ENCODE measurements at places on chromosomes 7 and 10.

DNA sequence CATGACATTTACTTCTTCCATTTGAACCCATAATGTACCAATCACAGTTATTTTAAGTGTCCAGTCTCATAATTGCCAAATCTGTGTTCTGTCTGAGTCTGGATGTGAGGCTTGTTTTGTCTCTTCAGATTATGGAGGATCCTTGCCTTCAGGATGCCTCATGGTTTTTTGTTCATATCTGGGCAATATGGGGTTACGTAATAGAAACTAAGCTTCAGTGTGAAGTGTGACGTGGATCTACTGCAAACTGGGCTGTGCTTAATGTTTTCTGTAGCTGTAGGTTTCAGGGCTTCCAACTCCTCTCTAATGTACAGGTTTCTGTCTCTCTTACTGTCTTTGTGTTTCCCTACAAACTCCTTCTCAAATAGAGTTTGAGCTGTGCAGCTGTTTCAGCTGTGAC lies 223.7 kb upstream of the ADARB2 start:
- no peak for DNase-seq

DNA sequence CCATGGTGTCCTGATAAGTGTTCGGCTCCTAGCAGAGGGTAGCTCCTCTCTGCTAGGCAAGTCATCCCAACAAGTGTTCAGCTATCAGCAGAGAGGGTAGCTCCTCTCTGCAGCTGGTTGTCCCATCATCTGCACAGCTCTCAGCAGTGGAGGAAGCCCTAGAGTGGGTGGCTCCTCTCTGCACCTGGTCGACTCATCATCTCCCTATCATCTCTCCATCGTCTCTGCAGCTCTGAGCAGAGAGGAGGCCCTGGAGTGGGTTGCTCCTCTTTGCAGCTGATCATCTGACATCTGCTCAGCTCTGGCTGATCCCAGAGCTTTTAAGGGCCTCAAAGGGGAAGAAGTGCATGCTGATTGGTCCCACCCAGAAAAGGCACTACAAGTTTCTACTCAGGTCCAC lies 199.9 kb upstream of the KMT2E start:
- no peak for DNase-seq

DNA sequence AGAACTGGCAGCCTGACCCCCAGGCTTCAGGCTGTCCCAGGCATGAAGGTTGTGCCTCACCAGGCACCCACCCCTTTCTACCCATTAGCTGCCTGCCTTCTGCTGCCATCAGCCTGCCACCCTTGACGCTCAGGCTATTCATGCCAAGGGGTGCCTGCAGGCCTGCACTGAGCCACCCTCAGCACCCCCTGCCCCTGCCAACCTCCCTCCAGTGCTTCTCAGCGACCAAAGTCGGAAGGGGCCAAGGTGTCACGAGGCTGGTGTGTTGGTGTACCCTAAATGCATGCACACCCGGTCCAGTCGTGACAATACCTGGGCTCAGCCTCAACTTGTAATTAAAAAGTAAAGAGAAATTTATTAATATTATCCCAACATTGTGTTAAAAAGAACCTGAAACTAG lies 422.7 kb downstream of the ARL4A start:
- no peak for DNase-seq

GRCh38 chr7:147909431-147910148 lies 681.0 kb upstream of the C7orf33 start:
- no peak for DNase-seq

- no peak for DNase-seq
Measured at GRCh38 chr7:4612939-4613841, 68.9 kb upstream of the FOXK1 start.

DNA sequence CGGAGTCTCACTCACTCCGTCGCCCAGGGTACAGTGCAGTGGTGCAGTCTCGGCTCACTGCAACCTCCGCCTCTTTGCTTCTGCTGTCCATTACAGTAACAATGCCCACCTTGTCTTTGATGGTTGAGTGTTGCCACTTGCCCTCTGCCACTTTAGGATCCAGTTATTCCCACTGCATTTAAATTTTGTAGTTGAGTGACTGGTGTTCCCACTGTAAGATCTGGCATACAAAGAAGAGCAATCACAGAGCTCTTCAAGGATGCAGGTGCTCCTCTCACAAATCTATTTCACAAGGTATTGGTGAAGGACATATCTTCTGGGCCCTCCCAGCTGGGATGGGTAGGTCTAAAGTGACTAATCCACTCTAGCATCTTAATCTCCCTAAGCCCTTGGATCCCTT lies 12.6 kb downstream of the PTER start:
- no peak for DNase-seq

DNA sequence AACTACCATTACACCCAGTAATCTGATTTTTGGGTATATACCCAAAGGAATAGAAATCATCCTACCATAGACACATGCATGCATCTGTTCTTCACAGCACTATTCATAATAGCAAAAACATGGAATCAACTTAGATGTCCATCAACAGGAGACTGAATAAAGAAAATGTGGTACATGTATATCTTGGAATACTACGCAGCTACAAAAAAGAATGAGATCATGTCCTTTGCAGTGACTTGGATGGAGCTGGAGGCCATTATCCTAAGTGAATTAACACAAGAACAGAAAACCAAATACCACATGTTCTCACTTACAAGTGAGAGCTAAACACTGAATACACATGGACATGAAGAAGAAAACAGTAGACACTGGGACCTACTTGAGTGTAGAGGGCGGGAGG lies 254.9 kb downstream of the CACNA2D1 start:
- DNase-seq, result no peak

GRCh38 chr7:38671911-38672905 lies 41.0 kb upstream of the AMPH start:
- DNase-seq, result no peak

DNA sequence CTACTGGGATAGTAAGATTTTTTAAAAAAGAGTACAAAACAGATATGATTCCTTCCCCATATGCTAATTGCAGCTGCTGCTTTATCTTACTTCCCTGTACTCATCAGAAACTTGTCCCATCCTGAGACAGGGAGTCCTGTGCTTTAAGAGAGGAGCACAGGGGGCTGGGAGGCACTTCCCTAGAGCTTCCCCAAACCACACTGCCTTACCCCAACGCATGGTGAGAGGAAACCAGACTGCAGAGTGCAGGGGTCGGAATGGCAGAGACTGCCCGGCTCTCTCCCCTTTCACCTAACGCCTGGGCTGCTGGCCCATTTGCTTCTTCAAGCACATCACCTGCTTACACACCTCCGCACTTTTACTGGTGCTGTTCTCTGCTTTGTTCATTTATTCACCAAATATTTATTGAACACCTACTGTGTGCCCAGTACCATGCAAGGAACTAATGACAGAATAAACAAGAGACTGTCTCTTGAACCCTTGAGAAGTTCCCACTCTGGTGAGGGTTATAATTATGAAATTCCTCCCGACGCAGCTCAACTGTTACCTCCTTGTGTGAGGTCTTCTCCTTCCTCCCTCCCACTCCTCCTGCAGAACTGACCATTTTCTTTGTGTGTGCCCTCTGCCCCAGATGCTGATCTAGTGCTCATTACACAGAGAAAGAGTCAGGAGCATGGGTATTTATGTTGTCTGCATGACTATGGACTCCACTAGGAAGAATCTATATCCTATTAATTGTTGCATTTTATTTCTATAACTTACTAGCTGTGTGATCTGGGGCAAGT lies 289.7 kb downstream of the TCF7L2 start:
- DNase-seq, result no peak

DNA sequence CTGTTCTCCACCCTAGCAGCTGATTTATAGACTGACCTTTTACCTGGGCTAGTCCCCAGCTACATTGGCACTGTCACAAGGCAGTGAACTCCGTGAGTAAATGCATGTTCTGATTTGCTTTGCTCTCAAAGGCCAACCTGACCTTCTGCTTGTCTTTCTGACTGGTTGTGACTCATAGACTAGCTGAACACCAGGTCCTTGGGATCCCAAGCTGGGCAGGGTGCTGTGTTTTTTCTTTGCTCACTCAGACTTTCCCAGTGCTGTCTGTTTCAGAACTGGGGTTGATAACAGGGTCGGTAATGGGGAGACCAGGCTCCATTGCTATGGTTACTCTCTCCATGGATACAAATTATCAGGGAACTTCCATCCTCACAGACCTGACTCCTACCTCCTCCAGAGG lies 35.0 kb downstream of the EVX1 start:
- DNase-seq, result no peak

GRCh38 chr7:28626624-28627262 lies 214.4 kb downstream of the CREB5 start:
- peak; percentile 15 for DNase-seq

GRCh38 chr7:137966641-137967142 lies 35.2 kb downstream of the CREB3L2 start:
- no peak for DNase-seq

- DNase-seq, result no peak
Measured at GRCh38 chr7:553636-554111, 34.0 kb upstream of the PDGFA start.

DNA sequence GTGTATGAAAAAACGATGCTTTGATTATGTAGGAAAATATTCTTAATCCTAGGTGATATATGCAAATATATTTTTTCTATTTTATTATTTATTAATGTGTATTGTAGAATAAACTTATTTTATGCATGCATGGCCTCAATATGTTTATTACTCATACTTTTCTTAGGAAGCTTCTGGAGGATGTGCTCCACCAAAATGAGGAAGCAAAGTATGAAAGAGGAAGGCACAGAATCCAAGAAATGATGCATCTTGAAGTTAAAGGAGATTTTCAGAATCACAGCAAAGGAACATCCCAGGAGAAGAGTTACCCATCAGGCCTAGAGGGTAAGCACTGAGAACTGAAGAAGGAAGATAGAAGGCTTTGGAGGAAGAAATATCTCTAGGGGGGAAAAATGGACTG lies 35.0 kb upstream of the MRPS16 start:
- DNase-seq, result no peak

- DNase-seq, result no peak
Measured at GRCh38 chr7:149456506-149457421, 4.1 kb downstream of the ZNF777 start.

- no peak for DNase-seq
Measured at GRCh38 chr7:50868426-50869100, 85.9 kb upstream of the GRB10 start.

DNA sequence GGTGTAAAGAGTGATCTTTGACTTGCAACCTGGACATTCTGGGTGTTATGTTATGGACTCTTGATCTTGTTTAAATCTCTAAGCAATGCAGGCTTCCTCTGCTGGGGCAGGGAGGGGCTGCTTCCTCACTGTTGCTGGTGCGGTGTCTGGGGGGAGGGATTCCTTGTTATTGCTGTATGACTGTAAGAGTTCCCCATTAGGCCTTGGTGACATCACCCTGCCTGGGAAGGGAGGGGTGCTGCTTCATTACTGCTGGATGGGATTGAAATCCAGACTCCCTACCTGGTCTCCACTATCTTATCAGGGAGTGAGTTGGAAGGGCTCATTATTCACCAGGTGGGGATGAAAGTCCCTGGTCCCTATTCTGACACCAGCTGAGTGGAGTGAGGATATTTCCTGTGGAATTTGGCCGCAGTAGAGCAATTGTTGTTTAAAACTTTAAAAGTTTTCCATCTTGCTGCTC lies 8.8 kb downstream of the OGDH start:
- DNase-seq, result no peak

DNA sequence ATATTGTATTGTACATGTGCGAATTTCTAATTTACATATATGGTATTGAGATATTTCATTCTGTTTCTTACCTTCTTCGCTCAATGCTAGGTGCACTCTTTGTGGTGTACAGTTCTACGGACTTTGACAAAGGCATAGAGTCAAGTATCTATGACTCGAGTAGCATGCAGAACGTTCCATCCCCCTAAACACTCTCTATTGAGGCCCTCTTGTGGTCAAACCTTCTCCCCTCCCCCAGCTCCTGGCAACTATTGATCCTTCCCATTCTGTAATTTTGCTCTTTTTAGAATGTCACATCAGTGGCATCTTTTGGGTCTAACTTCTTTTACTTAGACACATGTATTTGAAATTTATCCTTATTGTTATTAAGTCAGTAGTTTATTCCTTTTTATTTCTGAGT lies 30.7 kb upstream of the GDF10 start:
- DNase-seq, result no peak

- no peak for DNase-seq
Measured at GRCh38 chr7:151982806-151983205, 26.6 kb downstream of the GALNTL5 start.

DNA sequence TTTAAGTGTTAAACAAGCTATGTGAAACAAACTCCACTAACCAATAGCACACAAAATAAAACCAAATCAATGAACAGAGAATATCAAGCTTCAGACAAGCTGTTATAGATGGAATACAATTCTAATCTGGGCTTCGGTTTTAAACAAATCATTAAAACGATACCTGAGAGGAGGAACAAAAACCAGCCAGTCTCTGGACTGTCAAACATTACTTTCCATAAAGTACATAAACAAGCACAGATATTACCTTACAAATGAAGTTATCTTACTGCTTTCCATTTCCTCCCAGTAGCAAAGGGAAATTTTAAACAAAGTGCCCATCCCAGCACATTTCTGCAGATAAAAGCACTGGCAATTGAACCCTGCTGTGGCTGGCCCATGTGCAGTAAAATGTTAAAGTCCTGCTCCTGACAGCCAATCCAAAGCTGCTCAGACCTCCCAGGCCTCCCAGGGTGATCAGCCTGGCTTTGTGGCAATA lies 128.0 kb downstream of the NRCAM start:
- no peak for DNase-seq

DNA sequence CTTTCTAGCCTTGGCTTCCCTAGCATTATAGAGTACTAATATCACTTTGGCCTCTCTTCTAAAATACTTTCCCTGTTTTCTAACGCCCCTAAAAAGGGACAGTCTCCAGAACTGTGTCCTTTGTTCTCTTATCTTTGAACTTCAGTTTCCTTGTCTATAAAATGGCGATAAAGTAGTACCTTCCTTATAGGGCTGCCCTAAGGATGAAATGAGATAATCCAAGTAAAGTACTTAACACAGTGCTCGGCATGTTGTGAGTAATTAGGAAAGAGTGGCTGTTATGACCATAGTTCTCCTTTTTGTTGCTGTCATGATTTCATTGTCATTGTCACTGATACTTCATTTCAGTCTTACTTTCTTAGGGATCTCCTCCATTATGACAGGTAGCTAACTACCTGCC lies 114.7 kb downstream of the EXOC4 start:
- DNase-seq, result no peak

- no peak for DNase-seq
Measured at GRCh38 chr7:117273814-117274225, 49.0 kb downstream of the WNT2 start.

DNA sequence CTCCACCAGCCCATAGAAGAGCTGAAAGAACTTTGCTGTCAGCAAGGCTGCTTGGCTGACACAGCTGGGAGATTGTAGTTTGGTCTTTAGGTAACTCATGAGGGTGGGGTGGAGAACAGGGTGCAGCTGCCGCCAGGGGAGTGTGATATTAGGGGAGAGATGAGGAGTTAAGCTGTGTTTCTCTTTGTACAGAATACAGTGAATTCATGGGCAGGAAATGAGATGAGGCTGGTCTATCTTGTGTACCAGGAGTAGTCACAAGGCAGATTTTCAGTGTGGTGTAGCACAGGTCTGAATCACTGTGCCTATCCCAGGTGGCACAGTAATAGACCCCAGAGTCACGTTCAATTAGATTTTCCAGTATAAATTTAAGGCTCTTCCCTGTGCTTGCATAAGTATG lies 56.6 kb upstream of the TARP start:
- DNase-seq, result no peak

- DNase-seq, result no peak
Measured at GRCh38 chr10:129847741-129848483, 116.2 kb downstream of the EBF3 start.

All from stimulated activated CD4-positive, alpha-beta T cell treated with anti-CD3 and anti-CD28 coated beads, TNF-alpha, amount 100 ng/mL, for 24 hours (primary cell).